ENCODE measurements at places on chromosomes 2 and 18. TPM values are rescaled to one million over a fixed set of nuclear protein-coding genes. Genes with fewer than 3 reads are reported as not detected.

DNA sequence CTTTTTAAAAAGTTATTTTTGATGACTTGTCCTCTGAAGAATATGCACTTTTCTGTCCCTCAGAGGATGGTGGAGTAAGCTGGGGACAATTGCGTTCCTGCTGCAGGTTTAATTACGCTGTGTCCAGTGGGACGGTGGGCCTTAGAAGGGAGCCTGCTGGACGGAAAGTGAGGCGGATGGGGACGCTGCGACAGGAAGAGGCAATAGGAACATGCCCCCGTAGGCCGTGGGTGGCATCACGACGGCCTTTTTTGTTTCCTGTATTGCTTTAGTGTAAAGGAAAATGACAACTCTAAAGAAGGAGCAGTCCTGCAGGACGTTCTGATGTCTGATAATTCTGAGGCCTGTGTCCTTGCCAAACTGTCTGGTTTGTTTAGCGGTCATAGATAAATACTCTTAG lies 121.6 kb downstream of the NFATC1 start:
- no peak for DNase-seq

GRCh38 chr2:129803032-129803431 lies 176.4 kb upstream of the RAB6C start:
- DNase-seq: no peak

- no peak for DNase-seq
Measured at GRCh38 chr2:178211943-178212342, 17.6 kb downstream of the OSBPL6 start.

DNA sequence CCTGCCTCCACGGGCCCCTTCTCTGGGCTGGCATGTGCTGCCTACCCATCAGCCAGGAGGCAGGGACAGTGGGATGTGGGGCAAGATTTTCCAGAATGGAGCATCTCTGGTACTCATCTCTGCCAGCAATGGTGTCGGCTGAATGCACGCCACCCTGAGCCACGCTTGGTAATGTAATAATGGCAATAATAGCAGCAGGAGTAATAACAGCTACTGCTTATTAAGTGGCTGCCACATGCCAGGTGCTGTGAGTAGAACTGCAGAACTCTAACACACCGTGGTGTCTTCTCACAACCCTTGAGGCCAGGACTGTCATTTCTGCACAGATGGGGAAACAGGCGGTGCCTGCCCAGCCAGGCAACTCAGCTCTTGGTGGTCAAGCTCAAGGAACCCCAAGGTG lies 113.6 kb downstream of the CELF4 start:
- no peak for DNase-seq

DNA sequence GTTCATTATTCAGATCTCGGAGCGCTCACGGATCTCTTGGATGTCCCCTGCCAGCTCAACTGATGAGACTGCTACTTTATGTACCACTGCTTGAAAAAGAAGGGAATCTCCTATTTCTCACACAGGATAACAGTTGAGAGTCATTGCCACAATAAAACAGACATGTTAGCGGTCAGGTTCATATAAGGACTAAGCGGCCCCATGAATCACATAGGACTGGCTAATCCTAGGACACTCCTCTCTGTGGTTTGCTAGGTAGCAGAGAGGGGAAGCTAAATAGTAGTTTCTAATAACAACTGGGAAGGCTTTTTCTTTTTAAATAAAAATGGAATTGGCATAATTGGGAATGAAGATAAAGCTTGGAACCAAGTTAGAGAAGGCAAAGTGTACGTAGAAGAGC lies 15.9 kb upstream of the TGFA start:
- DNase-seq: no peak

DNA sequence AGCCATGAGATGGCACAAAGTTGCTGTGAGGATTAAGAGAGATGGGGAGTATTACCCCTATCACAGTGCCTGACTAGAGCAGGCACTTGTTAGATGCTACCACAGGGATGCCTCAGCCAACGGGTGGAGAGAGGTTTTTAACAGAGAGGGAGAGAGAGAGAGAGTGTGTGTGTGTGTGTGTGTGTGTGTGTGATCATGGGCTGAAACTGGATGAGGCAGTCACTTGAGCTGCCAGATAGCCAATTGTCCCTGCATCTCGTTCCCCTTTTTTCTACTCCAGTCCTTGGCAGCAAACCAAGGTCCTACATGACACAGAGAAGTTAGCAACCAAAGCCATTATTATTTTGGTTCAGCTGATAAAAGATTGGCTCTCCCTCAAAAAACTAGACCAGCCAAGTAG lies 3.0 kb downstream of the CD8A start:
- peak; percentile 75 for DNase-seq

DNA sequence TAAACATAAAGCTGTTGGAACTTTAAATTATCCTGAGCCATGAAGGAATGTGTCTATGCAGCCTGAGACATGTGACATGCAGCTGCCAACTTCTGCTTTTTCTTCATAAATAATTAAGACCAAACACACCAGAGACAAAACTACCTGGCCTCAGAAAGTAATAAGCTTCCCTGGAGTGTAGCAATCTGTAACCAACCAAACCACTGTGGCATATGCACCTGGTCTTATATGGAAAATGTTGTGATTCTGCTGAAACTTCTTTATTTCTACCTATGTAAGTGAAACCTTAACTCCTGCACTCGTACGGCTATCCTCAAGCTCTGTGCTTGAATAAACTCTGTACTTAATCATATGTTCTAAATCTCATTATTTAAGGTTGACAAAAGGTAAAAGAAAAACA lies 515.0 kb downstream of the TMEM182 start:
- DNase-seq: no peak

- DNase-seq: no peak
Measured at GRCh38 chr18:31819106-31819924, 58.6 kb upstream of the SLC25A52 start.

DNA sequence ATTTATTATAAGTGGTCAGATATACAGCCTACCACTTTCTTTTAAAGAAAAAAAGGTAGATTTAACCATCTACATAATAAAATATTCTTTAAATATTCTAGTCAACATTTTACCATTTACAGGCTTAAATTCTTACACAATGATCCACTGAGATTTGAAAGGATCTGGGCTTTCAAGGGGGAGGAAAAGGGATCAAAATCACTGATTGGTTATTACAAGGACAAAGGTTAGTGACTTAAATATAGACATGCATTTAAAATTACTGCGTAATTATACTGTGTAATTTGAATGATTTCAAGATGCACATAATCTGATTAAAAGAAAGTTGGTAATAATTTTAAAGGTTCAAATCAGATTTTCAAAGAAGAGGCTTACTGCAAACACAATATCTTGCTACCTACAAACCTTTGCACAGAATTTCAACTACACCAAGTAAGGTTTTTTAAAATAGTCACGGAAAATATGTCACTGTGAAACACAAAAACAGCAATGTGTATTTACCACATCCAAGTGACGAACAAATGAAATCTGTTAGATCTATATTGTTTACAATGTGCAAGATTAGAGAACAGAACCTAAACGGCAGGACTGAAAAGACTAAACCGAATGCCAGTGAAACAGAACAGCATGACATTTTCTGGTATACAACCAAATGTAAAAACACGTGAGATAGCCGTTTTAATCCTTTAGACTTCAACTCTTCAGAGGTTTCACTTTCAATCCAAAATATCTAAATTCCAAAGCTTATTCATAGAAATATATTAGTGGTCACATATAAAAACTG lies 40.8 kb downstream of the RTN4 start:
- DNase-seq: no peak

- DNase-seq: no peak
Measured at GRCh38 chr2:223113161-223113560, 61.2 kb downstream of the KCNE4 start.

- DNase-seq: no peak
Measured at GRCh38 chr2:119522671-119523070, 1.6 kb downstream of the SCTR start.

- peak; percentile 65 for DNase-seq
Measured at GRCh38 chr2:150486539-150487484, 655 bp downstream of the RND3 start.

GRCh38 chr2:223532161-223532560 lies 70.0 kb downstream of the SCG2 start:
- no peak for DNase-seq

DNA sequence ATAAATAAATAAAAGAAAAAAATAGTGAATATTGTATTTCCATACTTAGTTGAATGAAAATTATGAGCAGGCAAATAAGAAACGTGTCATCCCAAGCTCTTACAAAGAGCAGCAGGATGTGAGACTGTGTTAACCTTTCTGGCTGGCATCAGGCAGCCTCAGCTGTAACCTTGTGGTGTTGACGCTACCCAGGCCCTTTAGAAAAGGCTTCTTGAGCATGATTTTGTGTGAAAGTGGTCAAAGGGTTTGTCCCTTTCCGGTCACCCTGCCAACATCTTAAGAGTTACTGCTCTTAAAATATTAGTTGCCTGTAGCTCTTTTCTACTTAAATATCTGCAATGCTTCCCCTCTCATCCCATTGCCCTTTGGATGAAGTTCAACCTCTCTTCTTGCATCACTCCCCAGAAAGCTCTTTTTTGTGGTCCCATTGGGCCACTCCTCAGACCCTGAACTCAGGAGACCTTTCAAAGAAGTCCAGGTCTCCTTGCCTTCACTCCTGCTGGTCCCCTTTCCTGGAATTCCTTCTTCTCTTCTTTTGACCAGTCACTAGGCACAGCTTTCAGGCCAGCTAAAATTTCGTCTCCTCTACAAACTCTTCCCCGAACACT lies 35.0 kb downstream of the RHOB start:
- DNase-seq: no peak

DNA sequence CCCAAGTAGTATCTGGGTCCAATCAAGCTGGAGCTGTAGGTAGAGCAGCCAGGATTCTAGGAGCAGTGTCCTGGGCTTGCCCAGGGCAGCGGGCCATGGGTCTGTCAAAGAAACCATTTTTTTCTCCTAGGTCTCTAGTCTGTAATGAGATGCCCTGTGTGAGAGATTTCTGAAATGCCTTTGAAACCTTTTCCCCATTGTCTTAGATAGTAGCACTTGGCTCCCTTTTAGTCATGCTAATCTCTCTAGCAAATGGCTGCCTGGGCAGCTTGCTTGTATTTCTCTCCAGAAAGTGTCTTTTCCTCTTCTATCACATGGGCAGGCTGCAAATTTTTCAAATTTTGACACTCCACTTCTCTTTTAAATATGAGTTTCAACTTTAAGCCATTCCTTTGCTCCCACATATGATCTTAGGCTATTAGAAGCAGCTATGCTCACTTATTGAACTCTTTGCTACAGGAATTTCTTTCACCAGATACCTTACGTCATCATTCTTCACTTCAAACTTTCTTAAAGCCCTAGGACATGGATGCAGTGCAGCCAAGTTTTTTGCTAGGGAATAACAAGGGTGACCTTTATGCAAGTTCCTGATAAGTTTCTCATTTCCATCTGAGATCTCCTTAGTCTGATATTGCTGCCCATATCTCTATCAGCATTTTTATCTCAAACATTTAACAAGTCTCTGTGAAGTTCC lies 890.2 kb upstream of the VRK2 start:
- DNase-seq: no peak

- DNase-seq: no peak
Measured at GRCh38 chr2:8514796-8515758, 166.8 kb upstream of the ID2 start.

DNA sequence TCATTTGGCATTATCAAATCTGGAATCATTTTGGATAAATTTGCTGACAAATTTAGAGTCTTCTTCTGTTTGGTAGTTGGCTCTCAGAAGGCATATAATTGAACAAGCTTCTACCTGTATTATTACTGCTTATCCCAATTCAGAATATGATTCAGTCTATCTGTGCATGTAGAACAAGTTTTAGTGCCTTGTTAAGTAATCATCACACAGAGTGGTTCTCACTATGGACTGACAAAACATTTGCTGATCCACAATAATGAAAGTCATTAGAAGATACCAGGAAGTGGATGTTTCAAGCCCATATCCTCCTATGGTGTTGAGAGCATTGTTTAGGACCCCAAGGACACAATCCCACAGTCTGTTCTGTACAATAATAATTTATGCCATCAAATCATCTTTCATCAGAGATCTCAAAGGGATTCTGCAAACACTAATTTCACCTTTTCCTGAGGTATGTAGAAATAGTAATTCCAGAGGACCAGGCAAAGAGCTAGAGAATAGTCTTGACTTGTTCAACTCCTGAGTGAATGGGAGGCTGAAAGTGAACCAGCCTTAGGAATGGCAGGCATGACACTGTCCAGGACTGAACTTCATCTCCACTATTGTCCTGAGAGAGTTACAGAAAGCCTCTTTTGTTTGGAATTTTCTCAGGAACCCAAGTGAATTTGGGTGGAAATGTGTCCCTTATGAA lies 29.6 kb upstream of the DSC1 start:
- no peak for DNase-seq

GRCh38 chr2:102803897-102804217 lies 42.0 kb downstream of the TMEM182 start:
- DNase-seq: peak; percentile 48

GRCh38 chr2:47064106-47064505 lies 91.0 kb downstream of the STPG4 start:
- DNase-seq: no peak

DNA sequence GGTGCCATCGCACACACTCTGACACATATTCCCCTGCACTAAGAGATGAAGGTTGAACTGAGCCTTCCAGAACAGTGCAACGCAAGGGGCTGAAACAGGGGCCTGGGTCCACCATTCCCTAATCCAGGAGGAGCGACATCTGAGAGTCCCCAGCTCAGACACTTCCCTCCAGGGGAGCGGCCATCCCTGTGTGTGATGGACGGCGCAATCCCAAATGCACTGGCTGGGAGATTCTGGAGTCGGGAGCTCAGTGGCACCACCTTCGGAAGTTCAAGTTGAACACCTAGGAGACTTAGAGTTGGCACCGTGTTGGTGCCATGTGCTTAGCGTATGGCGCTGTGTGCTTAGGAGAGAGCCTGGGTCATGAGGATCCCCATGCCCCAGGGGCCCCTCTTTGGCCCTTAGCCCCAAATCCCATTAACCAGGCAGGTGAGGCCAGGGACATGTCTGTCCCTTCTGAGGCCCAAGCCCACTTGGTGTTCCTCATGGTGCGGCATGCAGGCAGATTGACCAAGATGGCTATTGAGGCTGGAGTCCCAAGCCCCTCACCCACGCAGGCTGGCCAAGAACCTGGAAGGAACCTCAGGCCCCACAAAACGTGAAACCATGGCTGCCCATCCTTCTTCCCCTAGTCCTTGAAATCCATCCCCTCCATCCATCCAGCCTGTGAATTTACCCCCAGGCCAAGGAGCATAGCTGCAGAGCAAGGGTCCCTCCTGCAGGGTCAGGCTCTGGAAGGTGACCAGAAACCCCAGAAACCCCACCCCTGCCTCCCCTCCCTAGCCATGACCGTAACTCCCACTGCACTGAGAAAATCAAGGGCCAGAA lies 114.1 kb upstream of the OTOS start:
- DNase-seq: peak; percentile 33

The PLEKHH2 gene
- 4.1 TPM for total RNA-seq

The THAP4 gene
- total RNA-seq: 94.2 TPM

The INSIG2 gene
- 14.9 TPM for total RNA-seq

The CDK5R2 gene
- not detected for total RNA-seq

The BOD1L2 gene
- not detected for total RNA-seq

The HK2 gene
- total RNA-seq: 6.0 TPM

The CCDC102B gene
- total RNA-seq: 10.8 TPM

The BCL2 gene
- total RNA-seq: 7.7 TPM

The HADHA gene
- 341 TPM for total RNA-seq

The ICOS gene
- not detected for total RNA-seq

The PLGLB2 gene
- 0.45 TPM for total RNA-seq

The ALK gene
- not detected for total RNA-seq

The GCKR gene
- 0.44 TPM for total RNA-seq

The FBXO36 gene
- total RNA-seq: 1.2 TPM

The LTBP1 gene
- total RNA-seq: 113 TPM

The IL36G gene
- total RNA-seq: not detected
